GM04504 (cell line): ENCODE measurements at places on chromosomes 5 and 9.

DNA sequence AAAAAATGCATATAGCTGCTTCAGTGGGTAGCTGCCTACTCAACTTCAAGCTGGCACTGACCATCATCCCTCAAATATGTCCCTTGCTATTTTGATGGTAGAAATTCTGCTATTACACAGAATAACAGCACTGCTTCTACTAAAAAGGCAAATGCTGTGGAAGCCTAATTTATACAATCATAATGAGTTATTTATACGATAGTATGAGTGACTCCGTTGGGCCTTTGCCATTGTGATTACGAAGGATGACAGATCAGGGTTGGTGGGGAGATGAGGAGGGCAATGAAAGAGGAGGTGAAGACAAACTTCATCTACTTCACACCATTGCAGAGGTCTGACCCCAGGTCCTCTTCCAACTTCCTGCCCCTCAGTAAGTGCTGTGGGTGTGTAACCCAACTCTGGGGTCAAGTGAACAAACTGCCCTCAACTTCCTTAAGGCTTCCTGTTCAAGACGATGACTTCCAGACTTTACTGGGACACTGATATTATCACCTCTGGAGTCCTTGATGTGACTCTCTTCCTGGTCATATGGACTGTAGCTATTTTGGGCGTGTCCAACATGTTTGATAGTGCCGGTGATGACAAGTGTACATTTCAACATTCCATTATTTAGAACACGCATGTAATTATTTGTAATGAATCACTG lies 74.1 kb upstream of the RPS23 start:
- DNase-seq = no peak

- no peak for DNase-seq
These were observed 148.7 kb upstream of the SLC1A3 start for GRCh38 chr5:36457511-36458270.

GRCh38 chr5:147523069-147523468 lies 13.2 kb upstream of the DPYSL3 start:
- DNase-seq = no peak

DNA sequence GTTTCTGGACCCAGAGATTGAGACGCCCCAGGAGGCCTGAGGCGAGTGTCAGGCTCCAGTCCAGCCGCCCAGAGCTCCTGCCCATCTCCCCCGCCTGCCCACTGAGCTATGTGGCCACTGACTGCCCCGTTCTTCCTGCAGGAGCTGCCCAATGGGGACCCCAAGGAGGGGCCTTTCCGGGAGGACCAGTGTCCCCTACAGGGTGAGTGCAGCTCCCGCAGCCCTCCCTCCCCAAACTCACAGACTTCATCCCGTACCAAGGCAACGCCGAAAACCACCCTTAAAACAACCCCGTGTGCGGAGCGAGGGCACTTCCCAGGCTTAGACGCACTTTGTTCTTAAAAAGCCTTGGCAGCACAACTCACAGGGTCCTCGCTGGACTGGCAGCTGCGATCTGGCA lies 23.4 kb downstream of the NKD2 start:
- no peak for DNase-seq

DNA sequence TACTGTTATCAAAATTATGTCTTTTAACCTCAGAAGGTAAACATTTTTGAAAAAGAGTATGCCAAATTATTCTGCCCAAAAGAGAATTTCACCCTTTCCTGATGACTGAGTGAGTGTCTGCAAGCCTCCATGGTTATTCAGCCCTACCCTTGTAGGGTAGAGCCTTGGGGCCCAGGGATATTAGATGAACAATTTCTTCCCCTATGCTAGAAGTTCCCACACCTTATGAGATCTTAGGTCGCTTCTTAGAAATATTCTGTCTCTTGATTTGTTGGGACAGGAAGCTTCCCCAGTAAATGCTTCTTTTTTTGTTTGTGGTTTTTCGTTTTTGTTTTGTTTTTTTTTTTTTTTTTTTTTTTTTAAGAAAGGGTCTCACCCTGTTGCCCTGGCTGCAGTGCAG lies 3.1 kb downstream of the CRB2 start:
- DNase-seq = no peak

- no peak for DNase-seq
These were observed 282.0 kb downstream of the PRELID2 start for GRCh38 chr5:145553177-145553576.

GRCh38 chr5:38543074-38543473 lies 13.4 kb downstream of the LIFR start:
- DNase-seq = no peak

DNA sequence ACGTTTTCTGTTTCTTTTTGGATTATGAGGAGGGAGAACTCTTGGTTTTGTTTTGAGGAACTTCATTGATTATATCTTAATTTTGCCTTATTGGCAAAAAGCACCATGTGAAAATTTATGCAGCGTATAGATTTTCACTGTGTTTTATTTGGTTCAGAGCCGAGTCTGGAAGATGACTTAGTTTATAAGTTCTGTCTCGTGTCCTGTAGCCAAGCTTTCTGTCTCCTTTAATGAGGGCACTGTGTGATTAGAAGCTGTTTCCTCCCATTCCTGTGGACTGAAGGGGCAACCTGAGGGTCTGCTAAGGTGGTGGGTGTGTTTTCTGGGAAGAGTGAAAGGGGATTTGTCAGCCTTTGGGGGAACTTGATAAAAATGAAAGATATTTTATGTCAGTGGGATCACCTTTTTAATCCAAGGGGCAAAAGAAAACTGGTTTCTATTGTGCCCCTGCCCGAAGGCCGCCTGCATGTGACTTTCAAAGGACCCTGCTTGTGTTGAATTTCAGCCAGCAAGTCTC lies 262.1 kb downstream of the FANCC start:
- no peak for DNase-seq
